ENCODE measurements at places on chromosomes 12 and 14.

DNA sequence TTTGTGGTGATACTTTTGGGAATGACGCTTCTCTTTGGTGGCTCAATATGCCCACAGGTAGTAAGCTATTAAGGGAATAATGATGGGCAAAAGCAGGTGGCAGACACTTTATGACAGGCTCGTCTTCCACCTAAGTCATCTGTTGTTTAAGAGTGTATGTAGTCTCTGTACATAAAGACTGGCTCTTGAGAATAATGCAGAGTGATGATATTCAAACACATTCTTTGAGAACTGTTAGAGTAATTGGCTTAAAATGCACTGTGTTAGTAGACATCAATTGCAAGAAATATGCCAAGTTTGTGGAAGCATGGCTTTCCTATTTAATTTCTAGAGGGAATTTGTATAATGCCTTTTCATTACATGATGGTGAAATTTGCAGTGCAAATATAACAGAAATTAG, 694.8 kb upstream of the MIS18BP1 start:
- DNase-seq = no peak

- DNase-seq = no peak
Observed at GRCh38 chr12:93704122-93704521, 26.9 kb downstream of the CRADD start.

- no peak for DNase-seq
Observed at GRCh38 chr12:64286521-64286920, 64.4 kb upstream of the KICS2 start.

GRCh38 chr12:3568695-3569094, 77.7 kb downstream of the PRMT8 start:
- DNase-seq = no peak

GRCh38 chr14:38496092-38496491, 240.2 kb upstream of the CLEC14A start:
- no peak for DNase-seq

DNA sequence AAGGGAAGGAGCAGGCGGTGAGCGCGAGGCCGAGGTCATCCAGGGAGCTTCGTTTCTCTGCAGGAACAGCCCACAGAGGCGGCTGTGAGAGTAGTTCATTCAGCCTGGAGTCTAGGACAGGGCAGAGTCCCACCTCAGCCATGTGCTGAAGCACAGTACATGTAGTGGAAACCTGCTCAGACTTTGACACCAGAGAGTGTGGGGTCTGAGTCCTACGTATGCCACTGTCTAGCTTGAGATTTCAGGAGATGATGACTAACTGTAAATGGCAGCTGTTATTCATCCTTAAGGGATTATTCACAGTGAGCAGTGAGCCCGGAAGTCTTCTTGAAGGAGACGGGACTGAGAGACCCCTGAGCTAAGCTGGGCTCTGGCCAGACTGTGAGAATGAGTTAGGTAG, 938 bp upstream of the SLC6A13 start:
- DNase-seq = no peak

GRCh38 chr14:68464711-68465110, 328.2 kb downstream of the ZFP36L1 start:
- DNase-seq = no peak

DNA sequence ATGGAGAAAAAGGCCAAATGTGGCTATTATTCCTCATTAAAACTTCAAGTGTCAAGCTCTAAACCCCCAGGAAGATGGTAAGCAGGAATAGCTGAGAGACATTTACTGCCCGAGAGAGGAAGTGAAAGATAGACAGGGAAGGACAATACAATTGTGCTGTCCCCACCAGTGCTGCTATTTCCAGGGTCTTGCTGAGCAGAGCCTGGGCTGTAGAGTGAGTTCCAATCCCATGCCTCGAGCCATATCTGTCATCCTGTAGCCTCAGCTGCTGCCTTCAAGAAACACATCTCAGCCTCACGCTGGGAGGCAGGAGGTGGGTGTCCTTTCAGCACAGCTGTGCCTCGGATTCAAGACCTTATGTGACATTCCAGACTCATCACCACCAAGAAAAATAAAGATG, 114.0 kb downstream of the RPAP3 start:
- DNase-seq = no peak

- no peak for DNase-seq
Observed at GRCh38 chr12:49296836-49297694, 2.1 kb downstream of the PRPH start.

GRCh38 chr12:109804820-109805761, 28.1 kb downstream of the TRPV4 start:
- DNase-seq = peak; percentile 12

- DNase-seq = no peak
Observed at GRCh38 chr14:96058576-96059200, 19.5 kb downstream of the C14orf132 start.

DNA sequence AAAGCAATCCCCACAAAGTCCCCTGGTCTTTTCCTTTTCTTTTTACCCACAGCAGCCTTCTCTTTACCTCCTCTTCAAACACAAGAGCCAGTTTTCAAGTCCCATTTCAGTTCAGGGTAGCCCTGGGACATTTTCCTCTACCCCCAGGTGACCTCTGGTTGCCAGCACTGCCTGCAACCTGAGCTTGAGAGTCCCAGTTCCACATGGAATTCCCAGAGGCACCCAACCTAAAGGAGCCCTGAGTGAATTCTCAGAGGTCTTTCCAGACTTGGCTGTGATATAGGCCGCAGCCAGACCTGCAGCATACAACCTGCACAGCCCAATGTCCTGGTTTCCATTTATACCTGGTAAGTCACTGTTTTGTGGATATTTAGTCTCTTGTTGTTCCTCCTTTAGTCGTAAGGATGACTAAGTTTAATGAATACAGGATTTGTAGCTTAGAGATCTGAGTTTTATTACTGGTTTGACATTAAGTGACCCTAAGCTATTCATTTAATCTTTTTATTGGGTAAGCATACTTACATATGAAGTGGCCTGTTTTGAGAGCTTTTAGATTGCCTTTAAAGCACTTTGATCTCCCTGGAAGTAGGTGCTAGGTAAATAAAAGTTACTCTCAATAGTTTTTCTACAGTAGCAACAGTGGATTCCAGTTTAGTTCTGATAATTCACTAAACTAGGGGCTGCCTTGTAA, 159.8 kb downstream of the TGFB3 start:
- no peak for DNase-seq

DNA sequence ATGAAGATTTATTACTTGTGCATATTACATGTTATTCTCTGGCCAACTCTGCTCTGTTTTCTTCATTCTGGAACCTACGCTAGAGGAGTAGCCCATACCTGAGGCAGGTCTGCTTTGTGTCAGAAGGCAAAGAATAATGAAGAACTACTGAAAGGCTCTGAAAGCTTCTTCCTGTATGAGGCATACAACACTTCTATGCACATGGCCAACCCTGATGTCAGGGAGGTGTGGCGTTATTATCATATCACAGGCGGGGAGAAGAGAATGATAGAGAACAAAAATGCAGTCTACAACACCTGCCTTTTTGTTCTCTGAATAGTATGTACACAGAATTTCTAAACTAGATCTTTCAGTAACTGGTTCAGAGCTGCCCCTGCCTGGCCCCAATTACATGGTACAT, 32.5 kb upstream of the CRY1 start:
- DNase-seq = no peak

DNA sequence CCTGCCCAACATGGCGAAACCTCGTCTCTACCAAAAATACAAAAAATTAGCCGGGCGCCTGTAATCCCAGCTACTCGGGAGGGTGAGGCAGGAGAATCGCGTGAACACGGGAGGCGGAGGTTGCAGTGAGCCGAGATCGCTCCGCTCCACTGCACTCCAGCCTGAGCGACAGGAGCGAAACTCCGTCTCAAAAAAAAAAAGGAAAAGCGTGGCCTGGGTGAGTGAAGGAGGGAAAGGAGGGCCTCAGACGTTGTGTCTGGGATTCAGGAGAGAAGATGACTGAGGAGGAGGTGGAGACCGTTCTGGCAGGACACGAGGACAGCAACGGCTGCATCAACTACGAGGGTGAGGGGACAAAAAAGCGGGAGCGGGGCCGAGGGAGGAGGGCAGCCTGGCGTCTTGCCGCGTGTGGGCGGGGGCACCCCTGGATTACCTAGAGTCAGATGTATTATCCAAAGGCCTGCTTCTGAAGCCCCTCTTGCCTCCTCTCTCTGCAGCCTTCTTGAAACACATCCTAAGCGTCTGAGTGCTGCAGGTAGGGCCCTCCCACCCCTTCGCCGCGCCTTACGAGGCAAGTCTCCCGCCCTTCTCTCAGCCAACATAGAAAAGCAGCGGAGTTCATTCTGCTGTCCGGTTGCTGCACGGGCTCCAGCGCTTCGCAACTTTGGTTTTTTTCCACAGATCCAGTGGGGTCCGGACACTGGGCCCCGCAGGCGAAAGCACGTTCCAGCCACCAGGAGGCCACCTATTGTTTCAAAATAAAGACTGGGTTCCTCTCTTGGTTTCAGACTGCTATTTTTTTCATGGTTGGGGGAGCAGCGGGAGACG, 744 bp upstream of the MYL6 start:
- DNase-seq = peak; percentile 67

- DNase-seq = no peak
Observed at GRCh38 chr12:4443616-4444015, 2.0 kb downstream of the FGF6 start.

- no peak for DNase-seq
Observed at GRCh38 chr12:42124764-42125387, 19.8 kb downstream of the GXYLT1 start.

DNA sequence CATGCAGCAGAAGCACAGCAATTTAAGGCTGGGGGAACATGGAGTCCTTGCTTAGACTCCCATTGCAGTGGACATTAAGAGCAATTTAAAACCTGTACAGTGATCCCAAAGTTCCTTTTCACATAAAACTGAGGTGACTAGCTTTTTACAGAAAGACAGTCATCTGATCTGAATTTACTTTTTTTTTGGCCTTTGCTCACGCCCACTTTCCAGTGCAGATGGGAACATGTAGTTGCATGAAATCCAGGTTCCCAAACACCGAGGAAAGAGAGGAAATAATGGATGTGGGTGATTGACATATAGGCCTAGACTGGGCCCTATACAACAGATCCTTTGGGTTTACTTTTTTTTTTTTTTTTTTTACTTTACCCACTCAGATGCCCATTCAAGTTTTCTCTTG, 126.4 kb upstream of the PTPRB start:
- no peak for DNase-seq

DNA sequence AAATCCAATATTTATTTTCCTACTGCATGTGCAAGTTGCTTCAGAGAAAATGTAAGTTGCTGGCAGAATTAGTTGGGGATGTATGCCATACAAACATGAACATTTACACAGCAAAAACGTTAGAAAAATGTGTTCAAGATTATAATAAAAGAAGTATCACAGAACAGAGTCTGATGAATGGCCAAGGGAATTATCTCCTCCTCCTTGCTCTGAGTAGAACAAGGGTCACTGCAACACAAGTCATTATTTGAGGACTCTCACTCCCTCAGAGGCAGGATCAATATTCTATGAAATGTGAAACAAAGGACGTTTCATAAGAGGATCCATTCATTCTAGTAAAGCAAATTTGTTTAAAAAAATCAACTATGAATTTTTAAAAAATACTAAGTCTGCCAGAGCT, 177.8 kb downstream of the PRKD1 start:
- no peak for DNase-seq

DNA sequence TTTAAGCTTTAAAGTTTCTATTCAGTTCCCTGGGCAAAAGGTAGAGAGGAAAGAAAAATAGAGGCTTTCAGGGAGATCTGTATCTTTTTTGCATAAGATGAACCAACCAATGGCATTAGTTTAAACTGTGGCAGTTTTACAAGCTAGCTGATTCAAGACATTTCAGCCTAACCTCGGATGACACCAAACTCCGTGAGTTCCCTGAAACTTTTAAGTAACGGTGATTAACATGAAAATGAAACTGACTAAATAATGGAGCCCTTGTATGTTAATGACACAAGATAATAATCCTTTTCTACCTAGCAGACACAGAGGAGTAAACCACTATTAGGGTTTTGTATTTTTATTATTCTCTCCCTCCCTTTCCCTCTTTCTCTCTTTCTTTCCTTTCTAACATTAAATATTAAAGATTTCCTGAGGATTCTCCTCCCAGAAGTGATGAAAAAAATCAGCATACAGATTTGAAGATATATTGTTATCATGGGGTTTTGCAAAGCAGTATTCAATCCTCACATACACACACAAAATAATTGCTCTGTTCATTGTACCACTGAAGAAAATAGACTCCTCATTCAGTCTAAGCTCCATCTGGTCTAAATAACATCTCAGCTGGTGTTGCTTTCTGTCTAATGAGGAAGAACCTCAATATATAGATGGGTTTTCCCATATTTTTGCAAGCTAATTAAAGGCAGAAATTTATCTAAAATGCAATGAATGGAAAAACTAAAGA, 483.8 kb downstream of the NOVA1 start:
- no peak for DNase-seq

DNA sequence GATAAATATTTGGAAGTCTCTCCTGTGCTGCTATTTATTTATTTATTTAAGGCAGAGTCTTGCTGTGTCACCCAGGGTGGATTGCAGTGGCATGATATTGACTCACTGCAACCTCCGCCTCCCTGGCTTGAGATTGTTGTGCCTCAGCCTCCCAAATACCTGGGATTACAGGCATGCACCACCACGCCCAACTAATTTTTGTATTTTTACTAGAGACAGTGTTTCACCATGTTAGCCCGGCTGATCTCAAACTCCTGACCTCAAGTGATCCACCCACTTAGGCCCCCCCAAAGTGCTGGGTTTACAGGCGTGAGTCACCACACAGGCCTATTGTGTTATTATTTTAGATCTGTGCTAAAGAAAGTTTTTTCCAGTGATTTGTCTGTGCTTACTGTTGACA, 225.2 kb downstream of the CCER1 start:
- DNase-seq = no peak

DNA sequence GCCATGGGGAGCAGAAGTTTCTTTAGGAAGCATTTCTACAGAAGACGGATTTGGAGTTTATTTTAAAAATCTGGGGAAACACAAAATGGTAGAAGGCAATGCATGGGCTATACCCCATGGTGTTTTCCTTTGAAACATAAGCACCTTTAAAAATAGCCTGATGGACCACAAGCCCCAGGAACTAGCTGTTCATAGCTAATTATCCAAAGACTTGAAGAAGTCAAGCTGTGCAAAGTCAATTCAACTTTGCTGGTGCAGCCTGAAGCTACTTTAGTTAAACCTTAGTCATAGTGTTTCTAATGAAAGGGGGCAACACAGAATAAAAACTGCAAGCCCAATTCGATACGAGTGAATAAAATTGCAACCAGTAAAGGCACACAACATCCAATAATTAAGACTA, 732.5 kb downstream of the GALC start:
- DNase-seq = no peak

GRCh38 chr14:40119321-40119720, 687.1 kb upstream of the FBXO33 start:
- no peak for DNase-seq

DNA sequence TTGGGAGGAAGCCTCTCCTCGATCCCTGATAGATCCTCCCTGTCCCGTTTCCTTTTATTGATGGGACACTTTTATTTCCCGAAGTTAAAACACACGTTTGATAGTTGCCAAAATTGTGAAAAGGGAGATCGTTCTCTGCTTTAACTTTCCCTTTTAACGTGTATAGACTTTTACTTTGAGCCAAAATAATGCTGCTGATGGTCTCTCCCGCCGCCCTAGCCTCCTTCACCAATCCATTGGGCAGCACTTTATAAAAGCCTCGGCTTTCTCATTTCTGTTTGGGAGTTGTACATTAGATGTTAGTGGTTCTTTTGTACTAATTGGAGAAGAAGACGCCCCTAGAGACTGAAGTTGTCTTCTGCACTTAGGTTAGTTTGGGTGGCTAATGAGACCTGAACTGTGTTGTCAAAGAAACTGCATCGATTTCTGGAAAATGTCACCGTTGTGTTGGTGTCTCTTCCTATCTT, 1.4 kb downstream of the TMTC2 start:
- no peak for DNase-seq

- DNase-seq = peak; percentile 20
Observed at GRCh38 chr12:12405882-12406281, 49.0 kb downstream of the BORCS5 start.

All from NCI-H446 treated with DMSO at 0.1 percent for 48 hours (cell line).